ENCODE measurements at places on chromosomes 2 and 18.

DNA sequence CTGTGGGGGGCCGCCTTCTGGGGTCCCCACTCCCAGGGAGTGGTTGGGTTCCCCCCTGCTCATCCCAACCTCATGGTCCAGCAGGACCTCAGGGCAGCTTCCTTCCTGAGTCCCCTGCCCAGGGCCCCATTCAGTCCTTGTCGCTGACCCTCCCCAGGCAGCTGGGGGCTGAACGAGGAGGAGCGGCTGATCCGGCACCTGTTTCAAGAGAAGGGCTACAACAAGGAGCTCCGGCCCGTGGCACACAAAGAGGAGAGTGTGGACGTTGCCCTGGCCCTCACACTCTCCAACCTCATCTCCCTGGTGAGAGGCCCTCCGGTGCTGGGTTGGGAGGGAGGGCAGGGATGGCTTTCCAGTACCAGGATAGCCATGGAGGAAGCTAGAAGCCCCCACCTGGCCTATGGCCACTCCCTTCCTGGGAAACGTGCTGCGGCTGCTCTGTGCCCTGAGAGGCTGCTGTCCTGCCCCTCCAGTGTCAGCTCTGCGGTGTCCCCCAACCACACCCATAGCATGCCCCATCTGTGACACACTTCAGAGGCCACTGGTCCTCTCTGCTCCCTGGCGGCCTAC lies 497 bp downstream of the CHRND start:
- no peak for DNase-seq

GRCh38 chr2:31253356-31254131 lies 19.6 kb downstream of the EHD3 start:
- DNase-seq: no peak

- DNase-seq: no peak
Measured at GRCh38 chr2:110788976-110789375, 56.6 kb downstream of the ACOXL start.

DNA sequence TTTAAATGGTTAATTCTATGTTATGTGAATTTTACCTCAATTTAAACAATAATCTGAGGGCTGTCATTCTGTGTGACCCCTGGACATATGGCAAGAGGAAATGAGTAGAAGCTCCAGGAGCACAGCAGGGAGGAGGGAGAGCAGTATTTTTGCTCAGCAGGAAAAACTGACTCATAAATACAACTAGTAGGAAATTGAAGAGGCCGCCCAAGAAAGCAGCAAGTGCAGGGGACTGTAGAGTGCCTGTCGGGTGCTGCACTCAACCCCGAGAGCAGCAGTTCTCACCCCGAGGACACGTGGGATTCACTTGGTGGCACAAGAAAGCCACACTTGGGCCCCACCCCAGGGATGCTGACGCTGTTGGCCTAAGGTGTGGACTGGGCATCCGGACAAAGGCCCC lies 60.8 kb downstream of the NPAS2 start:
- DNase-seq: no peak

DNA sequence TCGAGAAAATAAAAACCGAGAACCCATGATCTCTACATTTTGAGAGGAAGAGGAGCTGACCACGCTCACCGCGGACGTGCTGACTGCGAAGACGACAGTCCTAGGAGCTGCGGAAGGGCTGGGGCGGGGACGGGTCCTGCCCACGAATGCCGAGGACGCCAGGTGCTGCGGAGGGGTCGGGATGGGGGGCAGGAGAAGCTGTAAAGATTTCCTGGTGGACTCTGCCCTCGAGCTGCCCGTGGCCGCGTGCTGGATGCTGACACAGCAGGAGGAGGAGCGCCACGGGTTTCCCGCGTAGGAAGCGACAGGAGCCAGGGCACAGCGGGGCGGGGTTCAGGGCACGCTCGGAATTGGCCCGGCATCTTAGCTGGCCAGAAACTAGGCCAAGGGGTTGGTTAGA lies 22.2 kb downstream of the ZSCAN30 start:
- no peak for DNase-seq
